ENCODE measurements at places on chromosomes 2 and 18. TPM values are rescaled to one million over a fixed set of nuclear protein-coding genes. Genes with fewer than 3 reads are reported as not detected.

The NLRC4 gene
- total RNA-seq: 1.4 TPM

The BARD1 gene
- 47.1 TPM for total RNA-seq

The ING5 gene
- 36.0 TPM for total RNA-seq

The G6PC2 gene
- total RNA-seq: not detected

The VWA3B gene
- 2.8 TPM for total RNA-seq

The CDH2 gene
- 216 TPM for total RNA-seq

The SH3BP4 gene
- total RNA-seq: 20.5 TPM

The DYNC1I2 gene
- 249 TPM for total RNA-seq

The UGT1A3 gene
- total RNA-seq: not detected

The DPP10 gene
- total RNA-seq: 97.8 TPM

The IL37 gene
- not detected for total RNA-seq

The PPIG gene
- total RNA-seq: 66.4 TPM

The SLC14A1 gene
- total RNA-seq: 5.1 TPM

The IGFBP5 gene
- total RNA-seq: 59.3 TPM

Data from diencephalon (tissue), 1 donor.